HuH-7 (cell line): ENCODE measurements at places on chromosomes 16 and 17.

DNA sequence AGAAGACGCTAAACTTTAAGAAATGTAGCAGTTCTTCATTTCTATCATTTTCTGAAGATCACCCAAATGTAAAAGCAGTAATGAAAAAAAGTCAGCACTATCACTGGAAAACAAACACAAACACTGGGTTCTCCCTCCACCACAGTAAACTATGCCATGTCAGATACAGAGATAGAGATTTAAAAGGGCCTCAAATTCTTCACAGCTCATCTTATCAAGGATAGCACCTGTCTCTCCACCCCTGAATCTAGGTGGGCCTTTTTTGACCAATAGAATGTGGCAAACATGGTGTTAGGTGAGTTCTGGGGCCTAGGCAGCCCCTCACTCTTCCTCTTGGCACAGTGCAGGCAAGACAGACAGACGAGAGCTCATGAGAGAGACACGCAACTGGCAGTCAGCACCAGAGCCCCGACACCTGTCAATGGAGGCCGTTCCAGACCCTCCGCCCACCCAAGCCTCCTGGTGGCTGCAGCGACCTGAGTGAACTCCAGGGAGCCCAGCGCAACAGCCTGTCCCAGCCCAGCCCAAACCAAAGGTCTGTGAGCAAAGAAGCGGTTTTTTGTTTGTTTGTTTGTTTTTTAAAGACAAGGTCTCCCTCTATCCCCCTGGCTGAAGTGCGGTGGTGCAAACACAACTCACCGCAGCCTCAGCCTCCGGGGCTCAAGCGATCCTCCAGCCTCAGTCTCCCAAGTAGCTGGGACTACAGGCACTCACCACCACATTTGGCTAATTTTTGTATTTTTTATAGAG is 79.8 kb downstream of the TBC1D16 start:
- DNase-seq = no peak

GRCh38 chr16:68564382-68564985 is 25.4 kb downstream of the ZFP90 start:
- DNase-seq = no peak

GRCh38 chr16:57735755-57736418 is at the start of gene KATNB1:
KATNB1 (plus strand) TSS chr16:57735770; CDS start chr16:57737244, 1,474 bp downstream.
- no peak for DNase-seq

DNA sequence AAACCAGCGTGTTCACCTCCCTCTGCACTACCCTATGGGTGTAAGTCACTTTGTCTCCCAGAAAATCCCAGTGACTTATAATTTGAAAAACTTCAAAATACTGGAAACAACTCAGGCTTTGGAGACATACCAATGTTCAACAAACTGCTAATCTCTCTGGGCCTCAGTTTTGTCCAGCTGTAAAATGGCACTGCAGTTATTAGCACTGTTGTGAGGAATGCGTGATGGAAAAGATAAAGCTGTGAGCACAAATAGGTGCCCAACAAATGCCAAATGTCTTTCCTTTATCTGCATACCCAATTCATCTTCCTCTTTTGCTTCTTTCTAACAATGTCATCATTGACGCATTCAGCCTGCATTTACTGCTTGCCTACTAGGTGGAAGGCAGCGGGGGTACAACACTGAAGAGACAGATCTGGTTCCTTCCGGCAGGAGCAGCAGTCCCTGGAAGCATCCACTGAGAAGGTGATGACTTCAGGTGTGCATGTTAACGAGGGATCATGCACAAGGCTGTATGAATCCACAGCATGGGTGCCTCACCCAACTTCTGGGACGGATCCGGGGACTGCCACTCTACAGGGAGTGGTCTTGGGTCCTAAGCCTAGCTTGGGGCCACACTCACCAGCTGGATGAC is 63.4 kb downstream of the CYTH1 start:
- DNase-seq = no peak

GRCh38 chr17:30229012-30229411 is 6.5 kb downstream of the SLC6A4 start:
- DNase-seq = no peak

- peak; percentile 71 for DNase-seq
These were observed 593 bp upstream of the HEXIM1 start for GRCh38 chr17:45147581-45148182.

DNA sequence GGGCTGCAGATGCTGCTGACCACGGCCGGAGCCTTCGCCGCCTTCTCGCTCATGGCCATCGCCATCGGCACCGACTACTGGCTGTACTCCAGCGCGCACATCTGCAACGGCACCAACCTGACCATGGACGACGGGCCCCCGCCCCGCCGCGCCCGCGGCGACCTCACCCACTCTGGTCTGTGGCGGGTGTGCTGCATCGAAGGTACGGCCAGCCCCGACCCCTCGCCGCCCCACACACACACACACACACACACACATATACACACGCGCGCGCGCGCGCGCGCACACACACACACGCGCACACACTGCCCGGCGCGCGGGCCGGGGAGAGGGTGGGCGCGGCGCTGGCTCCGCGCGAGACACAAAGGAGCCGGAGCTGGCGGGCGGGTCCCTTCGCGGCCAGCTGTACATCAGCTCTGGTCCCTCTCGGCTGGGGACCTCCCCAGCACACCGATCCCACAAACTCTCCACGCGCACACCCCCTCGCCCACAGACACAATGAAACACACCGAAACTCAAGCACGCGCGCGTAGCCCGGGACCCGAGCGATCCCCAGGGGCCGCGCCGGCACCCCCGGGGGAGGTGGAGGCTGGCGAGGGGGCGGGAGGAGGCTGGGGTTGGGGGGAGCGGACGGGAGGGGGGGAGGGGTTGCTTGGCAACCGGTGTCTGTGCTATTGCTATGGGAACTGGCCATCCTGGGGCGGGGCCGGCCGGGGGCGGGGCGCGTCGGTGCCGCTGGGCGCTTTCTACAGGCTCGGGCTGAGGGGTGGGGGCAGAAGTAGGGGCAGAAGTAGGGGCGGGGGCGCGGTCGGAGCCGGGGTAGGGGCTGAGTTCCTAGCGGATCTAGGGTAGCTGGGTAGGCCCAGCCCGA is 658 bp downstream of the CACNG4 start:
- peak; percentile 45 for DNase-seq

- peak; percentile 50 for DNase-seq
These were observed 338.0 kb downstream of the WWOX start for GRCh38 chr16:78437352-78437968.

- no peak for DNase-seq
These were observed 49.4 kb downstream of the ENGASE start for GRCh38 chr17:79123988-79124387.

GRCh38 chr16:63530208-63530607 is 1494.0 kb upstream of the CDH8 start:
- DNase-seq = no peak

DNA sequence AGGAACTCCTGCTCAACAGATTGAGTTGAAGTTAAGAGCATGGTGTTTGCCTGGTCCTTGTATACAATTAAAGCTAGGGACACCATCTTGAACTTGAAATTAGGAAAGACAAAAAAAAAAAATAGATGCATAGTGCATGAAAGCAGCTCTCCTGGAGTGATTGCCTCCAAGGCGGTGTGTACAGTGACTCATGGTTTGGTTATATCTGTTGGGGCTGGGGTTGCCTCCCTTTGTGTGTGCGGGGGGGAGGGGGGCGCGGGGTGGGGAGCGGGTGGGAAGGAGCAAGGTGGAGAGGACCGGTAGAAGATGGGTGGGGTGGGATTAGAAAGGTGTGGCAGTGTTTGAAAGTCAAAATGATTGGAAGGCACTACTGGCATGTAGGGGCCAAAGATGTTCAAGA is 3.4 kb downstream of the TMED6 start:
- no peak for DNase-seq

DNA sequence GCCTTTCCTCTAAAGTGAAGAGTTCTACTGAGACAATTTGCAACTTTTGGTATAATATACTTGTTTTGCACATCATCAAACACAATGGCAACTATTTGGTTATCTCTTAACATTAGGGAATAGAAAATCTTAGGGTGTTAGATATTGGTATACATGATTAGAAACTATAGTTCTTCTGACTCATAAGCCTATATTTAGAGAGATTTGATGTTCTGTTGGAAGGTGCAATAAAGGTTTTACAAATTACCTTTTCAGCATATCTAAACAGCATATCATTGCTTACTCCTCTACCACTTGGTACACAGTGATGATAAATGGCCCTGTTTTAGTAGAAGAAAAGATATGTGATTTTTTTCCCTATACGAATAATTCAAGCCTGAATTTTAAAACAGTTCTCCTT is 6.2 kb downstream of the EVI2B start:
- no peak for DNase-seq

- no peak for DNase-seq
These were observed 15.2 kb upstream of the METRNL start for GRCh38 chr17:83064021-83064731.

- DNase-seq = no peak
These were observed 39.9 kb downstream of the CDH1 start for GRCh38 chr16:68776821-68777485.

GRCh38 chr17:66682283-66682682 is 152.6 kb upstream of the CACNG5 start:
- DNase-seq = no peak

GRCh38 chr17:29094101-29094708 is 51.3 kb downstream of the PIPOX start:
- DNase-seq = no peak

- DNase-seq = peak; percentile 82
These were observed 54.8 kb upstream of the MAP3K14 start for GRCh38 chr17:45371414-45372324.

DNA sequence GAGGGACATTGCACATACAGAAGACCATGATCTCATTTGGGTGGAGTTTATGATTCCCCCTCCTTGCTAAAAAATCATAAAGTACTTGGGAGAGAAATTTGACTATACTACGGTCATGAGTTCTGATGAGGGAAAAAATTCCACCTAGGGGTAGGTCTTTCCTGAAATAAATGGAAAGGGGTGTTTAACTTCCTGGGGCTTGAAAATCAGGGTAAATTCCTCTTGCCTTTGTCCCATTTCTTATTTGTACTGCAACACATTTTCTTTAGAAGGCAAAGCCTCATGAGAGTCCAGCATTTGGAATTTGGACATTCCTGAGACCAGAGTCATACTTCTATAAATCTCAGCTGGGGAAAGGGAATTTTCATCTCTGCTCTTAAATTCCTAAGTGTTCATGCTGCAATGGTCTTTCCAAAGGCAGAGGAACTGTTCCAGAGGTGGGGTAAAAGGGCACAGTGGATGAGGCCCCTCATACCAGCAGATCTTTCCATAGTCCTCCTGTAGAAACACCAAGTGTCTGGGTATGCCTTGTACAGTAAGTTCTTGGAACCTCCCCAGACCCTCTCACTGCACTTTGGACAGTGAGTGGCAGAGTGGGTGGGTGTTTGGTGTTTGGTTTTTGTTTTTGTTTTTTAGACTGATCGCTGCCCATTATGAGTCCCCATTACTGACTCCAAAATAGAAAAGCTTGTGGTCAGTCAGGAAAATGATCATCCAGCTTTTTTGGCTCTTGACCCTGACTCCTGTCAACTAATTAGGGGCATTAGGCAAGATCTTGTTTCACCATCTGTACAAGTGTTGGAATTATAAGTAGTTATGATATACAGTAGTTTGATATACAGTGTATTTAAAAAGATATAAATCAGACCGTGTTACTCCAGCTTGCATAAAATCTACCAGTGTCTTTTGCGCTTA is 6.0 kb downstream of the LYRM1 start:
- DNase-seq = no peak

DNA sequence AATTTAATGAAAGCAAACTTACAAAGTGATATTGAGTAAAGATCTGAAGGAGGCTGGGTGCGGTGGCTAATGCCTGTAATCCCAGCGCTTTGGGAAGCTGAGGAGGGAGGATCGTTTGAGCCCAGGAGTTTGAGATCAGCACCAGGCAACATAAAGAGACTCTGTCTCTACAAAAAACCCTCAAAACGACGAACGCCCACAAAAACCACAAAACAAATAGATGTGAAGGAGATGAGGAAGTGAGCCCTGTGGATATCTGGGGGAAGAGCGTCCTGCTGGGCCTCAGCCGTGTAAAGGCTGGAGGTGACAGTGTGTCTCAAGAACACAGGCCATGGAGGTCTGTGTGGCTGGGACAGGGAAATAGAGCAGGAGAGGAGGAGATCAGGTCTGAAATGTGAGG is 68.8 kb downstream of the ITFG1 start:
- DNase-seq = peak; percentile 1

DNA sequence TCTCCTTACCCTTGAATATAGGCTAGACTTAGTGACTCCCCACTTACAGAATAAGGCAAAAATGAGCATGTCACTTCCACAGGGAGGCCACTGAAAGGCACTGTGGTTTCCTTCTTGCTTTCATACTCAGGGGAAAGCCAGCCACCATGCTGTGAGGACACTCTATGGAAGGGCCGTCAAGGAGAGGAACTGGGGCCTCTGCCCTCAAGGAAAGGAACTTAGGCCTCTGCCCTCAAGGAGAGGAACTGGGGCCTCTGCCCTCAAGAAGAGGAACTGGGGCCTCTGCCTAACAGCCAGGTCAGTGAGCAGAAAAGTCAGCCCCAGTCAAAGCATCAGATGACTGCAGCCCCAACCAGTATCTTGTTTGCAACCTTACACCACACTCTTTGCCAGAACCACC is 30.1 kb downstream of the VPS35 start:
- DNase-seq = no peak

- DNase-seq = peak; percentile 94
These were observed 10.5 kb upstream of the ALDOA start for GRCh38 chr16:30054959-30055553.

- no peak for DNase-seq
These were observed 9.5 kb downstream of the CYB561 start for GRCh38 chr17:63436523-63437110.

GRCh38 chr17:43219001-43219400 is 7.3 kb downstream of the TMEM106A start:
- DNase-seq = no peak

- DNase-seq = no peak
These were observed 215.2 kb downstream of the CPPED1 start for GRCh38 chr16:12588510-12588909.

GRCh38 chr17:4116516-4116915 is 26.3 kb downstream of the ZZEF1 start:
- DNase-seq = no peak

DNA sequence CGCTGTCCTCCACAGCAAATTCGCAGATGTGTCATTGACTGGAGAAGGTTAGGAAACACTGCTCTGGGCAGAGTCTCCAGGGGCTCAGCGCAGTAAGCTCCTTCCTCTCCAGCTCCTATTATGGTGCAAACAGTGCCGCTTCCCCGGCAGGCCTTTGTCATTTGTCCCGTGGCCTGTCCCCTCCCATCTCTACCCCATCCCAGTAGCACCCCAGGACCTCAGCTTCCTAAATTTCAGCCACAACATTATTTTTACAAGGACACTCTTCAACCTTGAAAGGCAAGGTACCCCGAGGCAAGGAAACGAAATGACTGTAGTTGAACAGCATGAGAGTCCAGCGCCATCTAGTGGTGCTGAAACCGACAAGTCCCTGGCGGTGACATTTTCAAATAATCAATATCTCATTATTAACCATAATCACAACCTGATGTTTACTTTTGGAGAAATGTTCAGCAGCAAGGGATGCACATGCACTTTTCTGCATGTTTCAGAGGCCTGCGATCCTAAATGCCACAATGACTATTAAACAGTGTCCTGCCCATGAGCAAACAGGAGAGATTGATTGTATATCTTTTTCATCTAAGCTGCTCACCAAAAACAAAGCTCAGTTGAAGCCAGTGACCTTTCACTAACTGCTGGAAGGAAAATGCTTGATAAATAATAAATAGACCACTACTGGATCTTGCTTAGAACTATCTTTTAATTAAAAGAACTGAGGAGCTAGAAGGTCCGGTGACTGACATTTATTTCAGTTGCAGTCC is 16.5 kb downstream of the MRPS23 start:
- DNase-seq = peak; percentile 64

- DNase-seq = peak; percentile 66
These were observed 1.2 kb upstream of the MPRIP start for GRCh38 chr17:17041018-17041521.

GRCh38 chr16:73046849-73047214 is 1.1 kb downstream of the ZFHX3 start:
- DNase-seq = no peak

GRCh38 chr17:47099451-47099986 is 89.6 kb downstream of the CDC27 start:
- DNase-seq = no peak
